ENCODE measurements at places on chromosomes 12 and 14. TPM values are rescaled to one million over a fixed set of nuclear protein-coding genes. Genes with fewer than 3 reads are reported as not detected.

DNA sequence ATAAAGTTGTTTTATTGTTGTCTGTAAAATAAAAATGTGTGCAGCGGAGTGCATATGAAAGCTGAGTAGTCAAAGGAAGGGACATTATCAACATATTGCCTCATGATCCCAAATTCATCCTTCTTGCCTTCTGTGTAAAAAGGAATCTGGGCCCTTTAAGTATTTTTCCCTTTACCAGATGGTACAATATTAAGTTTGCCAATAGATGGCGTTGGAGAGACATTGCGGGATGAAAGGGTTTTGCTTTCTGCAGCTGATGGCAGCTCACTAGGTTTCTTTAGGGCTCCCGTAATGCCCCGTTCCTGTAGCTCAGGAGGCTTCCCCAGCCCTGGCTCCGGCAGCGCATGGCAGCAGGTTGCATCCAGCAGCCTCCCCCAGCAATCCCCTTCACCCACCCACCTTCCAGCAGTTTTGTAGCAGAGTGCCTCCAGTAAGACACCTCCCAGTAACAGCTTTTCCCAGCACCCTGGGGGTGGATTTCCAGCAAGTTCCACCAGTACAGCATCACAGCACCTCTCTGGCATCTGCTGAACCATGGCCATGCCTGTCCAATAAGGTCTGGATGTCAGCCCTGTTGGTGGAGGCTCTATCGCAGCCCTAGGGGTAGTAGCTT, 354.4 kb downstream of the MED13L start:
- no peak overlapping the region for H3K27ac ChIP-seq
- H3K36me3 ChIP-seq: no peaks in the 10 kb centered on the region
- no peak overlapping the region for H3K4me3 ChIP-seq

GRCh38 chr12:67957383-67957782, 31.9 kb upstream of the IFNG-AS1 start:
- no peaks in the 10 kb centered on the region for H3K27me3 ChIP-seq
- DNase-seq: no peak
- no peaks in the 10 kb centered on the region for H3K36me3 ChIP-seq
- no peak overlapping the region for H3K27ac ChIP-seq

- no peaks in the 10 kb centered on the region for H3K27me3 ChIP-seq
- no peak for DNase-seq
- no peaks in the 10 kb centered on the region for H3K36me3 ChIP-seq
- no peak overlapping the region for H3K27ac ChIP-seq
- no peak overlapping the region for H3K4me3 ChIP-seq
- H3K4me1 ChIP-seq: no peaks in the 10 kb centered on the region
Measured at GRCh38 chr14:40386433-40386832, 954.2 kb upstream of the FBXO33 start.

DNA sequence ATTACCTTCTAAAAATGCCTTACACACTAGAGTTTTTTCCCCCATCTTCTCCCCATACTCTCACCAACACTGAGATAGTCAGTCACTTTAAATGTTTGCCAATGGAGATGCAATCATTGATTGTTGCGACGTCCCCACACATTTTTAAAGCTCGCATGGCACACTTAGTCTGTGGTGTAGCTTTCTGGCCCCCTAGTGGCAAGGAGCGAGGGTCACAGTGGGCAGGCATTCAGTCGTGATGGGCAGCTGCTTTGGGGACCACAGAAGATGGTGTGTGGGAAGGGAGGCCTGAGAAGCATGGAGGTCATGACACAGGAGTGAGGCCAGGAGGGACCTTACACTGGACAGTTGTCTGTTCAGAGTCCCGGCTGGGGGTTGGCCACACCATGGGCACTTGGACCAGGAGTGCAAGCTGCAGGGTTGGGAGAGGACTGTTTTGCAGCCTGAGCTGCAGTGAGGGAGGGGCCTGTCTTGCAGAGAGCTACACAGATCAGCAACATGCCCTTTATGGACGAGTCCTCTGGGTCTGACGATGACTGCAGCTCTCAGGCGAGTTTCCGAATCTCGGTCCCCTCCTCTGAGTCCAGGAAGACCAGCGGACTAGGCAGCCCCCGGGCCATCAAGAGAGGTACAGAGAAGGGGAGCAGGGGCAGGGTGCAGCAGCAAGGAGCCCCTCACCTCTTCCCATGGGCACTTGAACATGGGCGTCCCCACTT, 28.6 kb downstream of the PIGH start:
- DNase-seq: peak; percentile 67
- no peak overlapping the region for H3K27ac ChIP-seq
- H3K4me3 ChIP-seq: no peak overlapping the region
- no peaks in the 10 kb centered on the region for H3K36me3 ChIP-seq
- no peaks in the 10 kb centered on the region for H3K4me1 ChIP-seq
- no peaks in the 10 kb centered on the region for H3K27me3 ChIP-seq

The LARP4 gene
- 51.1 TPM for total RNA-seq

- H3K4me1 ChIP-seq: no peaks in the 10 kb centered on the region
- H3K4me3 ChIP-seq: no peak overlapping the region
- H3K27me3 ChIP-seq: no peaks in the 10 kb centered on the region
- DNase-seq: no peak
- H3K27ac ChIP-seq: no peak overlapping the region
Measured at GRCh38 chr12:24195063-24195462, 245.6 kb upstream of the SOX5 start.

DNA sequence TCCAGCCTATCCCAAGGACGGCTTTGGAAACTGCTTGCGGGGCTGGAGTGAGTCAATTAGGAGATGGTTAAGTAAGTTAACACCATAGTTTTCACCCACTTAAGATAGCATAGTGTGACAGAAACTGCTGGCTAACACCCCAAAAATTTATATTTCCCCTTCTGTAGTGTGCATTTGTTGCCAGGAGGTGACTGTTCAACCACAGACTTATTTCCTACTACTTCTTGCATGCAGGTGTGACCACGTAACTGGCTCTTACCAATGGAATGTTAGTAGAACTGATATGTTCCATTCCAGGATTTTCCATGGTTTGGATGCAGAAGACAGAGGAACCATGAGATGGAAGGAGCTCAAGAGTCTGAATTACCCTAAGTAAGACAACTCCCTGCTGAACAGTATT, 52.9 kb upstream of the SLC35F4 start:
- no peaks in the 10 kb centered on the region for H3K36me3 ChIP-seq
- DNase-seq: no peak
- H3K27ac ChIP-seq: no peak overlapping the region

GRCh38 chr12:113852695-113853490, 113.2 kb downstream of the RBM19 start:
- DNase-seq: peak; percentile 5
- peaks cover under 1% of the 10 kb centered on the region for H3K36me3 ChIP-seq
- H3K27ac ChIP-seq: no peak overlapping the region
- no peaks in the 10 kb centered on the region for H3K4me1 ChIP-seq
- H3K4me3 ChIP-seq: no peak overlapping the region

- H3K4me3 ChIP-seq: no peak overlapping the region
- DNase-seq: peak; percentile 94
- H3K36me3 ChIP-seq: no peaks in the 10 kb centered on the region
- no peaks in the 10 kb centered on the region for H3K27me3 ChIP-seq
- H3K27ac ChIP-seq: no peak overlapping the region
Measured at GRCh38 chr12:9221483-9221882, 13.3 kb upstream of the PZP start.

DNA sequence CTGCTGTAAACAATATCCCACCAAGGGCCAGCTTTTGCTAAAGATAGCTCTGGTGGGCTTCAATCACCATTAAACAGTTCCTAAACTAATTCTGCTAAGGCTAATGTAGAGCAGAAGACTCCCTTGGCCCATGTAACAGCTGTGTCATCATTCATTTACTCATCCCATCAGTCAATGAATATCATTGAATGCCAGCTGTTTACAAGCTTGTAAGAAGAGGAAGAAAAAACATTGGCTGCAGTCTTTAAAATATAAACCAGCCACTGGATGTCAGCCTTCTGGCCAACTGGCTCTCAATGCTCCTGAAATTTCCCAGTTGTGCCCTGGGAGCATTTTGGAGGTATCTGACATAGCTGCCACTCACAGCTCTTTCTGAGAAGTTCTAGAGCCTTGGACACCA, 18.0 kb upstream of the MAP3K9 start:
- H3K27ac ChIP-seq: no peak overlapping the region
- no peak overlapping the region for H3K4me3 ChIP-seq
- no peaks in the 10 kb centered on the region for H3K4me1 ChIP-seq
- peaks cover 17% of the 10 kb centered on the region for H3K27me3 ChIP-seq

DNA sequence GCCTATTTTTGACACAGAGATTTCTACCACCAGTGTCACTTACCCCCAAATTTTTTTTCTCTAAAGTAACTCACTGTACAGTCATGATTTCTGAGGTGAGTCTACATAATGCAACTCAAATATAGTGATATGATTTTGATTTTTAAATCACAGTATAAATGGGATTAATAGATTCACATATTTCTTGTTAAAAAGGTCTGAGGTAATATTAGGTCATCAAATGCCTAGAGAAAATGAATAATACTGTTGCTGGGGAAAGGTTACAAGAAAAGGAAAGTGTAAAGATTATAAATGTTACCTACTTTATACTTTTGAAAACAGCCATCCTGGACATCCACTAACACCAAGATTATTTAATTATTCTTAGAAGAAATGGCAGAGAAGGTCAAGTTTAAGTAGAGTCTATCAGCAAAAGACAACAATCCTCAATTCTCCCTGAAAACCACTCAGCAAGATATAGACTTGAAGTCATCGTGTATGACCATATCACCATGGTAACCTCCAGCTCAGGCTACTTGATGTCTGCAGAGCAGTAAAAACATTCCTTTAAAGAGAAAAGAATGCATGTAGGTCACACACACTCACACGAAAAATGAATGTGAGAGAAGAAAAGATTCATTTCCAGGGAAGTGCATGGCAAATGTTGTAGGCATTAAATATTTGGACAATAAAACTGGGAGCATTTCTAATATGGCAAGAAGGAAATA, 58.7 kb downstream of the CCDC59 start:
- no peak overlapping the region for H3K27ac ChIP-seq
- H3K27me3 ChIP-seq: no peaks in the 10 kb centered on the region
- no peaks in the 10 kb centered on the region for H3K36me3 ChIP-seq
- no peak overlapping the region for H3K4me3 ChIP-seq
- DNase-seq: peak; percentile 10

The SLCO1A2 gene
- total RNA-seq: 1.1 TPM

DNA sequence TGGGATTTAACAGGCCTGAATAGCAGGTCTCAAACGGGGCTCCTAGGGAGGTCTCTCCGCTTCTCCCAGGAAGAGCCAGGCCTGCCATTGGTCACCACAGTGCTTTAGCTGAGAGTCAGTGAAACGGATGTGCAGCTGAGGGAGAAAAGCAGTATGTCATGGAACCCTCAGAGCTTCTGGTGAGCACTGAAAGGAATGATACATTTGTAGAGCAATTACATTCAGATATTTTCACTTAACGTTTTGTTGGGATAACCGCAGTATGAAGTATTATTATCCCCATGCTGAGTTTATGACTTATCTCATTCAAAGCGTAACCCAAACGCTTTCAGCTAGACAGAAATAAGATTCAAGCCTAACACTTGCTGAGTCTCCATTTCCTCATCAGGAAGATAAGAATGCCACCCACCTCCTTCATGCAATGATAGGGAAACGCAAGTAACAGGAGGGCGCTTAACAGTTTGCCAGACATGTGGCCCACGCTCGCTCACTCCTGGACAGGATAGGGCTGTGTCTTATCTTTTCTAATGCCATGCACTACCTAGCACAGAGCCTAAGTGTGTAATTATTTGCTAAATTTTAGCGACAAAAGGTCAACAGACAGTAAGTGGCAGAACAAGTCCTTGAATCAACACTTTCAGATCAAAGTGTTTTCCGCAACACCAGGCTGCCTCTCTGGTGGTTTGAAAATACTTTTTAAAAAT, 28.2 kb downstream of the DAD1 start:
- H3K4me1 ChIP-seq: peaks cover 22% of the 10 kb centered on the region
- H3K4me3 ChIP-seq: no peak overlapping the region
- no peaks in the 10 kb centered on the region for H3K27me3 ChIP-seq
- H3K36me3 ChIP-seq: peaks cover 12% of the 10 kb centered on the region
- DNase-seq: peak; percentile 82

The RNFT2 gene
- 1.9 TPM for total RNA-seq

- H3K27ac ChIP-seq: no peak overlapping the region
- no peaks in the 10 kb centered on the region for H3K36me3 ChIP-seq
- no peaks in the 10 kb centered on the region for H3K27me3 ChIP-seq
- DNase-seq: peak; percentile 51
- H3K4me3 ChIP-seq: no peak overlapping the region
Measured at GRCh38 chr14:34322940-34323418, 139.1 kb downstream of the SPTSSA start.

DNA sequence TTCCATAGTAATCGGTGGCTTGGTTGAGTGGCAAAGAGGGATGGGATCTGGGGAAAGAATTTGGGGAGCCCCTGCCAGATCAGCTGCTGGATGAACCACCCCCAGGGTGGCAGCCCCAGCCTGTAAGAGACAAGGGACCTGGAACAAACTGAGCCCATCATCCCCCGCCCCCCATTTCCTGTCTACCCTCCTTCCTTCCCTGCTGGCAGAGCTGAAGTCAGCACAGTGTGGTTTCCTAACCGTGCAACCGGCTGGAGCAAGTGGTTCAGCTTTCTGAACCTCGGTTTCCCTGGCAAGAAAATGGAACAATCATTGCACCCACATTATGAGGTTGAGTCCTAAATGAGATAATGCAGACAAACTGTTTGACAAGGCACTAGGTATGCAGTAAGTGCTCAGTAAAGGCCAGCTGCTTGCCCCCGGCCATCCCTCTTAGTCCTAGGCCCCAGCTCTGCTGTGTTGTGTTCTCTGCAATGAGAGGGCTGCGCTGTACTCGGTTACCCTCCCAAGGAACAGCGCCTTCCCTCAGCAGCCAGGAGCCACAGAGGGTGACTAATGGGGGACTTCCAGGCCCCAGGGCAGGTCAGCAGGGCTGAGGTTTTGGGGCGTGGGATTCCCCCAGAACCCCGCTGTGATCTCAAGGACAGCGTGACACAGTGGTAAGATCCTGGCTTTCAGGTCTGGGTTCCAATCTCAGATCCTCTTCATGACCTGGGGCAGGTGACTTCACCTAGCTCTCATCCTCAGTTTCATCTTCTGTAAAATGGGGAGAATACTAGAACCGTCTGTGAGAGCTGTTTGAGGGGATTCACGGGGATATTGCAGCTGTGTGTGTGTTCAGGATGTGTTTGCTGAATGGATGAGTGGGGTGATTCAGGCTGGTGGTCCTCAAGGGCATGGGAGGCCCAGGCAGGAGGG, 16.5 kb downstream of the SELPLG start:
- H3K27ac ChIP-seq: no peak overlapping the region
- H3K36me3 ChIP-seq: no peaks in the 10 kb centered on the region
- DNase-seq: peak; percentile 29
- no peaks in the 10 kb centered on the region for H3K4me1 ChIP-seq

The GPRC5A gene
- total RNA-seq: 212 TPM

- no peak overlapping the region for H3K4me3 ChIP-seq
- no peaks in the 10 kb centered on the region for H3K27me3 ChIP-seq
- H3K27ac ChIP-seq: no peak overlapping the region
- H3K4me1 ChIP-seq: no peaks in the 10 kb centered on the region
- DNase-seq: no peak
- H3K36me3 ChIP-seq: no peaks in the 10 kb centered on the region
Measured at GRCh38 chr12:19432309-19433170, 6.8 kb upstream of the AEBP2 start.

GRCh38 chr14:61229981-61230380, 51.2 kb downstream of the TMEM30B start:
- H3K4me3 ChIP-seq: no peak overlapping the region
- H3K36me3 ChIP-seq: no peaks in the 10 kb centered on the region
- no peaks in the 10 kb centered on the region for H3K27me3 ChIP-seq
- DNase-seq: peak; percentile 4
- H3K4me1 ChIP-seq: no peaks in the 10 kb centered on the region

The SMARCD1 gene
- total RNA-seq: 58.8 TPM

Data from lung (tissue), 17 donors.